ENCODE measurements at places on chromosomes 13 and 19.
A peak's percentile ranks its signal among the peaks of the same experiment; 100 is the strongest.

- no peak for DNase-seq
Measured at GRCh38 chr13:25677956-25678355, 306.2 kb downstream of the ATP8A2 start.

- no peak for DNase-seq
Measured at GRCh38 chr19:14106840-14107239, 10.7 kb downstream of the PRKACA start.

DNA sequence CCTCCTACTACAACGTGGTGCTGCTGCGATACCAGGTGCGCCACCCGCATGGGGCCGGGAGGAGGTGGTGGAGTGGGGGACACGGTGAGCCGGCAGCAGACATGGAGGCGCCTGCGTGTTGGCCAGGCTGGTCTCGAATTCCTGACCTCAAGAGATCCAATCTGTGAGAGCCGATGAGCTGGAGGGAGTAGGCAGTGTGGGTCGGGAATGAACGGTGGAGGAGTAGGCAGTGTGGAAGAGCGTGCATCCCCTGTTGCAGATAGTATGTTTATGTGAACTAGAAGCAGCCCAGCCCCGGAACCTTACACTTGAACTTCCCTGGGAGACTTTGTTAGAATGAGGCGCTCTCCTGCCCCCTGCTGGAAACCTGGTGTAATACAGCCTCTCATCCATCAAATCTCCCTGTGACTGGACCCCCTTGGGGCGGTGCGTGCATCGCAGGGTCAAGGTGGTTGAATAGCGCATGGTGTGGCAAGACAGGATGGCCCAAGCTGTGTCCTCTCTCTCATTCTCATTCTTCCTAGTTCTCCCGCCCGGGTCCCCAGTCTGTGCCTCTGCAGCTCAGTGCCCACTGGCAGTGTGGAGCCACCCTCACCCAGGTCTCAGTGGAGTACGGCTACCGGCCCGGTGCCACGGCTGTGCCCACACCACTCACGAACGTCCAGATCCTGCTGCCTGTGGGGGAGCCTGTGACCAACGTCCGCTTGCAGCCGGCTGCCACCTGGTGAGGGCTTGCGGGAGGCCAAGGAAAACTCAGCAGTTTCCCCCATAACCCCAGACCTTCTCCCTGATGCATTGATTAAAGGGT, 10.5 kb upstream of the B3GNT3 start:
- peak; percentile 52 for DNase-seq

- DNase-seq: no peak
Measured at GRCh38 chr19:50660088-50660366, 10.8 kb downstream of the C19orf81 start.

DNA sequence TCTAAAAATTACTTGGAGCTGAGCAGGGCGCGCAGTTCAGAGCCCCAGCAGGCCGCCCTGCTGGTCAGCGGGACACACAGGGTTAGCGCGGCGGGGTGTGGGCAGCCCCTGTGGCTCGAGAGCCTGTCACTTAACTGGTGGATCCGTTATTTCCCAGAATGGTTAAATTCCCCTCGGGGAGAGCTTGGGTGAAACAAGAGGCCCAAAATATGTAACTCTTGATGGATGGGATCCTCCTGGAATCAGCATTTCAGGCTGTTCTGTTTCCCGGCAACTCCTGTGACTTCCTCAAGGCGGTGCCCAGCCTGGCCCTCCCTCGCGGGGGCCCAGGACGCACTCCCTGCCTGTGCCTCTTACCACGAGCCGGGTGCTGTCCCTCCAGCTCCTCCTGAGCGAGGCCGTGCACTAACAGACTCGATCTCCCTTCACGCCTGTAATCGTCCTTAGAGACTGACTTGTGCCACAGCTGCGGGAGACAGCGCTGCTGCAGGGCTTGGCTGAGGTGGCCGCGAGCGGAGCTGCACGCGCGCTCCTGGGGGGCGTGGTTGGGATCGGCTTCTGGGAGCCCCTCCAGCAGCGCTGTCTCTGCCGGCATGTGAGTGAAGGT, 9.7 kb downstream of the PTBP1 start:
- DNase-seq: no peak

DNA sequence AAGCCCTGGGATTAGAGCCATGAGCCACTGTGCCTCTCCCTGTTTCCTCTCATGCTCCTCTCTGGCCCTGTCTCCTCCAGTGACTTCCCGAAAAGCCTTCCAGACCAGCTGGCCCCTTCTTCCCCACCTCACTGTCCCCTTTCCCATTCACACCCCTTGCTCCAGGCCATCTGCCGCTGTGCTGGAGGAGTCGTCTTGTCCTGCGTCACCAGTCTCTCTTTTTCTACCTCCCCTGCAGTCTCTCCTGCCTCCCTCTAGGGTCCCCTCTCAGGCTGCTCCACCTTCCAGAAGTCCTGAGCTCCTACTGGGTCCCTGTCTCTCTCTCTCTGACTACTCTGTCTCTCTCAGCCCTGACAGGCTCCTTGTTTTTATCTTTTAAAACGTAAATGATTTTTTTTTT, 5.3 kb upstream of the FFAR1 start:
- no peak for DNase-seq

GRCh38 chr19:46296722-46297461, at the start of gene HIF3A:
Gene HIF3A (plus strand): TSS chr19:46297042. CDS start chr19:46297077, 35 bp downstream.
- DNase-seq: no peak

DNA sequence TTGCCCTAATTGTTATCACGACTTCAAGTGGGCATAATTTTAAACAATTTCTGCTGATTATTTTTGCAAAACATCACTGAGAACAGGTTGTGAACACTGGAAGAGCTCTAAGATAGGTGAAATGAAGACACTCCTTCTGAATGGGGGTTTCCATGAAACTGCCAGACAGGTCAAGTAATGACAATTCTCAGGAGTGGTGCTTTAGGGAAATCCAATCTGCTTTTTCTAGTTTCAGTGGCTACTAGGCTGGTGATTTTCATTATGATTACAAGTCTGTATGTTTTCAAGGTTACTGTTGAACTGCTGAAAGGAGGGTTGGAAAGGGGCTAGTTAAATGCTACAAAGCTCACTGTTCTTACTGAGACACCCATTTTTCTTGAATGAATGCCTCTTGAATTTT, 1724.2 kb downstream of the PCDH9 start:
- DNase-seq: no peak

DNA sequence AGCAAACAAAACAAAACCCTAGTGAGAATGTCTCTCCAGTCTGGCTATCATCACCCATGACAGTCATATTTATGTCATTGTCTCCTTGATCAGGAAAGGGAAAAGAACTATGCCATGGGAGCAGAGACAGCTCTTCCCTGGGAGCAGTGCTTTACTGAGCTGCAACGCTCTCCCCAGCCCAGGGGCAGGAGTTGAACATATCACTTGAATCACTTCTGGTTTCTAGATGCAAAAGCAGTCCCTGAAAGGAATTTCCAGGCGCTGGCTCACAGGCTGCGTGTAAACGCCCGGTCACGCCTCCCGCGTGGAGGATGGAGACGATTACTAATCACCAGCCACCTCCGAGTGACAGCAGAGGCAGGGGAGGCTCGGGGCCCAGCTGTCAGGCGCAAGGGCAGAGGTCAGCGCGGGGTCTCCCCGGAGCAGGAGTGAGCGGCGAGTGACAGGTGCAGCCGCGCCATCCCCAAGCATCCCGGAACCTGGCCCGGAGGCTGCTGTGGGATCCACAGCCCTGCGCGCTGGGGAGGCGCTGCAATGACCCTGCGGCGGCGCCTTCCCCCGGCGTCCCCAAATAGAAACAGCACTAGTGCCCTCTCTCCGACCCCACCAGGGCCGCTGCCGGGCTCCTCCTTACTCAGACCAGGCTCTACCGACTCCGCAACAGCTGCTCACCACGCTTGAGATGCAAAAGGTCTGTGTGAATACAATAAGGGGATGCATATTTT, 23.5 kb upstream of the DCLK1 start:
- DNase-seq: no peak

- no peak for DNase-seq
Measured at GRCh38 chr13:22837980-22838647, 342.7 kb upstream of the SGCG start.

DNA sequence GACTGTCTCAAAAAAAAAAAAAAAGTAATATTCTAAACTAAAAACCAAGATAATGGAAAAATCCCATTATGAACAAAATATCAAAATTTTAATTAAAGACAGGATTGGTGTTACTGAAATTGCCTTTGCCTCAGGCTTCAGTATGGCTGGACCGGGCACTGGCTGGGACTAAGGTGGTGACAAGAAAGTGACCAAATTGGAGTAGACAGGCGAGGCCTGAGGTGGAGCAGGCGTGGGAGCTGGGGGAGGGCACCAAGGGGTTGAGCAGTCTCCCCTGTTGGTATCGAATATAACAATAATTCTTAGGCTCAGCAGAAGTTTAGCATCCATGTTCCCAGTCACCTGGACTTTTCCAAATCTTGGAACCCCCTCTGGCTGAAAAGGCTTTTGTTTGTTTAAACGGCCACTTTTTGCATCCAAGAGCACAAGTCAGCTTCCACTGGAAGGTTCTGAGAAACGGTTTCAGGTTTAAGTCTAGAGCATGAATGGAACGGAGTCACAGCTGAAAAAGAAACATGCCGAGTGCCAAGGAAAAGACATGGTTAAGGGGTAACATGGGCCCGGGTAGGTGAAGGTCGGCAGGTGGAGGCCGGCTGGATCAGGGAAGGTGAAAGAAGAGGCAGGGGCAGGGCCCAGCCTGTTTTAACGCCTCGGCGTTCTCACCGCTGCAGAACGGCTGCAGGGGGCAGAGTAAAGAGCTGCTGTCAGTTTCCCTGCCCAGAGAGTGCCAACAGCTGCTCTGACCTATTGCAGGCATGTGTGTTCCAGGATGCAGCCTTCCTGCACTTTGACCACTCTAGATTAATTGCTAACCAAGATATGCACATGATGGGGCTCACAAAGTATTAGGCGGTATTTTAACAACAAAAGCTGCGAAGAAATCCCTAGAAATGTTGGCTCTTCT, 104.4 kb downstream of the TM9SF2 start:
- peak; percentile 15 for DNase-seq

- DNase-seq: no peak
Measured at GRCh38 chr13:21066946-21067345, 5.6 kb upstream of the LATS2 start.

DNA sequence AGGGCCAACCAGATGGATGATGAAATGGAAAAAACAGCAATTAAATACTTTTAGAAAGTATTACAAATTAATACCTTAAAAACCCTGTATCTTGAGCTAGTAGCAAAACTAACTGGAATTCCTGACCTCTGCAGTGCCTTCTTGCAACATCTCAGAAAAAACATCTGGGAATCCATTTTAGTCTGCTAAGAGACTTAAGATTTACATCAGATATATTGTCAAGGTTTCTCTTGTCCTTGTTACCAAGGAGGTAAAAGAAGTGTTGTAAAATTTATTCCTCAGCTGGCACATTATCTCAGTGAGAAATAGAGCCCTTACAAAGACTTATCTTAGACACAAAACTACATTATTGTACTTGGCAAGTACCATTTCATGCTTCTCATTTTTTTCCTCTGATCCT, 18.5 kb downstream of the KCNRG start:
- no peak for DNase-seq

DNA sequence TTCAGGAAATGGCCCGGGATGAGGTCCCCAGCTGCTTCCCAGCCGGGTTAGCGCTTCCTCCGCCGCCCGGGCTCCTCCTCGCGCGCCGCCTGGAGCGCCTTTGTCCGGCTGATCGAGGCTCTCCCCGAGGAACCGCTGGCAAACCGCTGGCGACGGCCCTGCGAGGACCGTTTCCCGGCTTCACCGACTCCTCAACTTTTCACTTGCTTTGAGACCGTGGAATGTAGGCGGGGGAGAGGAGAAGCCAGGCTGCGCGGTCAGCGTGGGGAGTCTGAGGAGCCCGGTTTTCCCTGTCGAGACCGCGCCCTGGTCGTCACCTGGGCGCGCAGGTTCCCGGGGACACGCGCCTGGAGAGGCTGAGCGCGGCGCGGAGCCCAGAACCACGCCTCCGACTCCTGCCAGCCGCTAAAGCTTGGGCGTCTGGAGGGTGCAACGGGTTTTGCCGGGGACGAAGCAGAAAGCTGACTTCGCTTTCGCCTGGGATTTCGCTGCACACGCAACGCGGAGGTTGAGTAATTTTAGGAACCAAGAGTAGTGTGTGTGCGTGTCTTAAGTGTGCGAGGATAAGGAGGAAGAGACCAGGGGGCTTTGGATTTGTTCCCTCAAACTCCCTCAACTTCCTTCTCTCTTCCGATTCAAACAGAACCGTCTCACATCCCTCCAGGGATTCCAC, 7.3 kb upstream of the DGKH start:
- DNase-seq: no peak

DNA sequence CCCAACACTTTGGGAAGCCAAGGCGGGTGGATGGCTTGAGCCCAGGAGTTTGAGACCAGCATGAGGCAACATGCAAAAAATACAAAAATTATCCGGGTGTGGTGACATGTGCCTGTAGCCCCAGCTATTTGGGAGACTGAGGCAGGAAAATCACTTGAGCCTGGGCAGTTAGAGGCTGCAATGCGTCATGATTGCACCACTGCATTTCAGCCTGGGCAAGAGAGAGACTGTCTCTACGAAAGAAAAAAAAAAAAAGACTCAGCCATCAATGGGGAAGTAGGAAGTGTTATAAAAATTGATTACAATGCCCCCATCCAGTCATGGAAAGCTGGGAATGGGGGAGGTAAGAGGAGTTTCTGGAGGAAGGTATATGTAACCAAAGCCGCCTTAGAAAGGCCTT, 5.4 kb downstream of the TYK2 start:
- no peak for DNase-seq

DNA sequence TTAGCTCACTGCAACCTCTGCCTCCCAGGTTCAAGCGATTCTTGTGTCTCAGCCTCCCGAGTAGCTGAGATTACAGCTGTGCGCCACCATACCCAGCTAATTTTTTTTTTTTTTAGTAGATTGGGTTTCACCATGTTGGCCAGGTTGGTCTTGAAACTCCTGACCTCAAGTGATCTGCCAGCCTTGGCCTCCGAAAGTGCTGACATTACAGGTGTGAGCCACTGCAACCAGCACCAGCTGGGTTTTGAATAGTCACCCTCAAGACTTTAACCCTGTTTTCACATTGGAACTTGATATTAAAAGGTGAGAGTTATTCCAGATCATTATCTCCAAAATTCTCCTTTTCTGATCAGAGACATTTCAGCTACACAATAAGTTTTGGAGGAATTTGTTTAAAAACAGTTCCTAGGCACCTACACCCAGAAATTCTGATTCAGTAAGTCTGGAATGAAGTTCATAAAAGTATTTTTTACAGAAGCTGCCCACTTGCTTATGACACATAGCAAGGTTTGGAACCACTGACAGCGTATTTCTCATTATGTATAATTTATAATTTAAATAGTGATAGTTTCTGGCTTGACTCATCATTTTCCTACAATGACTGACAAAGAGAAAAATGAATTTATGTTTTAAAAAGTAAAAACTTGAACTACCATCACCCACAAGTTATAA, 417.3 kb downstream of the DIAPH3 start:
- DNase-seq: no peak

- DNase-seq: no peak
Measured at GRCh38 chr19:20078581-20079031, 806 bp downstream of the ZNF90 start.

All from activated T-helper 1 cell treated with anti-CD3 and anti-CD28 coated beads, Interleukin-2, amount 50 U/mL, for 16 hours (primary cell).